ENCODE measurements at places on chromosomes 2 and 18. TPM values are rescaled to one million over a fixed set of nuclear protein-coding genes. Genes with fewer than 3 reads are reported as not detected.

KIAA2012 gene
- not detected for total RNA-seq

DGKD gene
- 52.0 TPM for total RNA-seq

GKN1 gene
- 0.45 TPM for total RNA-seq

HSBP1L1 gene
- total RNA-seq, result 15.3 TPM

IL36A gene
- not detected for total RNA-seq

IDH1 gene
- total RNA-seq, result 76.4 TPM

PSMD14 gene
- total RNA-seq, result 98.8 TPM

INPP4A gene
- total RNA-seq, result 5.8 TPM

CIB4 gene
- total RNA-seq, result 0.44 TPM

UNC80 gene
- not detected for total RNA-seq

WDR35 gene
- 18.3 TPM for total RNA-seq

Data from A549 treated with ZK216348 at 1 μM for 4 hours (cell line).